Osteocyte (in vitro differentiated cells): ENCODE measurements at places on chromosomes 6 and 20. TPM values are rescaled to one million over a fixed set of nuclear protein-coding genes. Genes with fewer than 3 reads are reported as not detected.

CFAP61 gene
- not detected in 2 replicates for total RNA-seq

ISM1 gene
- total RNA-seq: 0.21 and 0.31 TPM in 2 replicates

DNA sequence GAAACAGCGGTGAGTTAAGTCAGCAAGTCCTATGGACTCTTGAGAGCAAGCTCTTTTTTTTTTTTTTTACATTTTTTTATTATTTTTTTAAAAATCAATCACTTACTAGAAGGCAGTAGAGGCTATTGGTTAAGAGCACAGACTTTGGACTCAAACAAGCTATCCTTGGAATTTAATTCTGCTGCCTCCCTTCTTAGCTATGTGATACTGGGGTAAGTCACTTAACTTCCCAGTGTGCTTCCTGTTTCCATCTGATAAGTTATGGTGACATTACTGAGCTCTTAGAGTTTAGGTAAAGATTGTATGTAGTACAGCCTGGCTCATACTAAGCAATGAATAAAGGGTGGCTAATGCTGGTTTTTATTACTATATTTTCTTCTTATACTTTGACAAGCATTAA lies 770.5 kb upstream of the FLRT3 start:
- H3K4me3 ChIP-seq: no peak overlapping the region
- no peak for DNase-seq
- H3K27me3 ChIP-seq: no peaks in the 10 kb centered on the region
- H3K4me1 ChIP-seq: no peaks in the 10 kb centered on the region
- H3K36me3 ChIP-seq: no peaks in the 10 kb centered on the region
- H3K27ac ChIP-seq: no peak overlapping the region

GSTA5 gene
- total RNA-seq: not detected in 2 replicates

DNA sequence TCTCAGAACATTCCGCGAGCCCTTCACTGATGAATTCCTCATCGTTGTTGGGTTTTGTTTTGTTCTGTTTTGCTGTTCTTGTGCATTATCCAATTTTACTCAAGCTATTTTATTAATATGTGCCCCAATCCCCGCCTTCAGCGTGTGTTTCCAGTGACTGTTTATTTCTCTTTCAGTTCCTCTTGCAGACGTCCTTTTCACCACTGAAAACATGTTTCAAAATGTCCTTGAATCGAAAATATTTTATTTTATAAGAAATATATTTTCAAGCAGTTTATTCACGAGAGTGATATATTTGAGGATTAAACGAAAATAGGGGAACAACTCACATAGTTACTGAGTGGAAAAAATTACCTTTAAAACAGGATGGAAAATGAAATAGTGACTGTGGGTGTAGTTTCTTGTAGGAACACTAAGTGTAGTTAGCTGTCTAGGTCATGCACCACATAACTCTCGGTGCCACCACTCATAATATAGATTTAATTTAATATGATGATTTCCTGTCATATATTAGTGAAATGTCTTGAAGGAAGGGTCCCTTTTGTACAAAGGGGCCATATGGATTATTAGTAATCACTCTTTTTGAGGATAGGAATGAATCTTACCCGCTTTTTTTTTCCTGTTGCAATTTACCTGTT lies 45.3 kb upstream of the HDDC2 start:
- peaks cover 12% of the 10 kb centered on the region for H3K4me1 ChIP-seq
- H3K36me3 ChIP-seq: no peaks in the 10 kb centered on the region

GRCh38 chr20:47256668-47257236 lies 99.7 kb downstream of the ZMYND8 start:
- H3K4me1 ChIP-seq: peaks cover 28% of the 10 kb centered on the region
- H3K27me3 ChIP-seq: no peaks in the 10 kb centered on the region
- peak overlapping the region; percentile 86 for H3K27ac ChIP-seq
- no peak for DNase-seq

GRCh38 chr6:42898891-42899361 lies 16.9 kb upstream of the PTCRA start:
- no peak overlapping the region for H3K27ac ChIP-seq
- DNase-seq: no peak
- peak overlapping the region; percentile 35 for H3K4me3 ChIP-seq
- no peaks in the 10 kb centered on the region for H3K27me3 ChIP-seq
- H3K4me1 ChIP-seq: peaks cover 21% of the 10 kb centered on the region

SCP2D1 gene
- not detected in 2 replicates for total RNA-seq

MYBL2 gene
- 14.7 and 16.1 TPM in 2 replicates for total RNA-seq

DNA sequence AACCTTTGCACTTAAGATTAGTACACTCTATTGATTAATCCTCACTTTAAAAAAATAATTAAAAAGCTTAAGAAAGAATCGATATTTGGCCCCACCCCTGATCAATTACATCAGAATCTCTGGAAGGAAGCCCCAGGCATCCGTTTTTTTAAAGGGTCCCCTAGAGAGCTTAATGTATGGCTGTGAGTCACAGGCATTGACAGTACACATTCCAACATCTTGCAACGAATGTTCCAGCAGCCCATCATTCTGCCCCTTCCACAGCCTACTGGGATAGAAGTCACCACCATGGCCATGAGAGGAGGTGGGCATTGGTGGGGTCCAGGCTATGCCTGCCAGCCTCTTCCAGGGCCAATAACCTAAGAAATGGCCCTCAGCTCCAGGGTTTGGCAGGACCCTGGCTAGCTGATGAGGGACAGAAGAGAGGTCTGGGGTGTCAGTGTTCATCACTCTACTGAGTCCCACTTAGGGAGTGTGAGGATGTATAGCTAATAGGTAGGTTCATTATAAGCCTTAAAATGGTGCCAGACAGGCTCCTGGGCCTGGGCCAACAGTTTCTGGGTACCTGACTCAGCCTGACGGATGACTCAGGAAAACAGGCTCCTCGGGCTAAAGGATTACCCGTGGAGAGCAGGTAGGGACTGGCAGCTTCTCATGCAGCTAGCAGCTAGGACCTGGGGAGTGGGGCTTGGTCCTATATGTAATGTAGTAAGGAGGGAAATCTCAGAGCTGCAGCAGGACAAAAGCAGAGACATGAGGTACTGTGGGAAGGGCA lies 40.4 kb downstream of the MDGA1 start:
- peaks cover 25% of the 10 kb centered on the region for H3K36me3 ChIP-seq
- H3K27ac ChIP-seq: no peak overlapping the region
- DNase-seq: no peak
- H3K4me1 ChIP-seq: no peaks in the 10 kb centered on the region

DNA sequence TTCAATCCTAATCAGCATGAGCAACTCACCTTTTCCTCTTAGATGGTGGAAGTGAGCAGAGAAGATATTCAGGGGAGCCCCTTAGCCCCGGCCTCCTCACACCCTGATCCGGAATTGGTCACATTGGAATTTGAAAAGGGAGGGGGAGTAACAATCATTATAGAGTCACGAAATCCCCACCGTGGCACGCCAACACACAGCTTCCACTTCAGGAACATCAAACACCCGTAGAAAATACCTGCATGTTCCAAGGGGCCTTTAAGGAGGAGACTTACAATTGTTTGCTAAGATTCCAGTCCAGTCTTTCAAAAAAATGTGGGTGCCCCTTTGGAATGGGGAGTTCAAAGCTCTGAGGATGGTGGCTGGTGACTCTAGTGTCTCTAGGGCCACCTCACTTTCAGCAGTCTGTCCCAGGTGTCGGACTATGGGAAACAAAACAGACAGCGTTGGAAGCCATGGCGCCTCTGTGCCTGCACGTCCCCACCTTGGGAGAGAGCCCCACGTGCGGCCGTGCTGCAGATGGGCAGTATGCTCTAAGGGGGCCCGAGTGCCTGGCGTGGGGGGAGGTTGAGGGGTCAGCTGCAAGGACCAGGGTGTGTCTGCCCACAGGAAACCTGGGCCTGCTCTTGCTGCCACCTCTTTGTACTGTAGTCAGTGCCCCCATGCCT lies 2.4 kb downstream of the CD93 start:
- H3K27me3 ChIP-seq: peaks cover 9% of the 10 kb centered on the region
- no peak overlapping the region for H3K27ac ChIP-seq
- DNase-seq: peak; percentile 42
- no peak overlapping the region for H3K4me3 ChIP-seq

MEI4 gene
- not detected in 2 replicates for total RNA-seq

GRCh38 chr20:49585585-49586245 lies 17.8 kb upstream of the PTGIS start:
- peaks cover 84% of the 10 kb centered on the region for H3K4me1 ChIP-seq
- peak overlapping the region; percentile 82 for H3K27ac ChIP-seq
- no peaks in the 10 kb centered on the region for H3K27me3 ChIP-seq
- H3K4me3 ChIP-seq: no peak overlapping the region
- no peak for DNase-seq

- no peak overlapping the region for H3K4me3 ChIP-seq
- H3K4me1 ChIP-seq: no peaks in the 10 kb centered on the region
- no peak overlapping the region for H3K27ac ChIP-seq
- no peaks in the 10 kb centered on the region for H3K36me3 ChIP-seq
- DNase-seq: peak; percentile 56
Measured at GRCh38 chr6:166926748-166927147, 29.6 kb downstream of the RNASET2 start.

TCP11 gene
- 0.43 TPM in 1 of 2 replicates, not detected in the other for total RNA-seq

DNA sequence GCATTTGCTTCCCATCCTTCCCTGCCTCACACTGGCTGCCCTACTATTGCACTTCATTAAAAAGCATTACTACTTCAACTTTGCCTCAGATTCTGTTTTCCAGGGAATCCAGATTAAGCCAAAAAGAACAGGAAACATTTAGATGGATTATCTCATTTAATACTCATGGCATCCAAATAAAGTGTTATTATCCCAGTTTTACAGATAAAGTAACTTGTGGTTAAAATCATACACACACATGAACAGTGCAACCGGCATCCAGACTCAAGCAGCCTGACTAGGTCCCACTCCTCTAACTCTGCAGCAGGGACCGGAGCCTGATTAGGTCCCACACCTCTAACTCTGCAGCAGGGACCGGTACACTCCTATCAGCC lies 72.3 kb downstream of the GPR6 start:
- no peaks in the 10 kb centered on the region for H3K36me3 ChIP-seq
- no peak for DNase-seq
- H3K4me3 ChIP-seq: no peak overlapping the region
- no peak overlapping the region for H3K27ac ChIP-seq
- peaks cover 2% of the 10 kb centered on the region for H3K4me1 ChIP-seq
- peaks cover 28% of the 10 kb centered on the region for H3K27me3 ChIP-seq

DNA sequence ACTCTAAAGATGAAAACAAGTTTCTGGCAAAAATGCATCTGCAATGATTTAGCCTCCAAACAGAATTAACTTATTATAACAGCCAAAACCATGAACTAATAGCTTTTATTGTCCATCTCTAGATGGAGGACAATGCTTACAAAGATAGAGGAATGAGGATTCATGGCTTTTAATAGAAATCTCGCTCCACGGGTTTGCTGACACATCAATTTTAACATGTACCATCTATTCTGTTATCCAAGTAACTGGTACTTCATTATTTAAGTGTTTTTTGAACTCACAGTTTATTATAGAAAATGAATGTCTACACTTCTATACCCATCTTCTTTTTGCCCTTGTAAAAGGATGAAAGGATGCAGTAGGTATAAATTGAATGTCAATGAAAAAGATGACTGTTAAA lies 10.8 kb downstream of the TMX4 start:
- H3K4me1 ChIP-seq: no peaks in the 10 kb centered on the region
- no peaks in the 10 kb centered on the region for H3K27me3 ChIP-seq
- H3K27ac ChIP-seq: no peak overlapping the region
- DNase-seq: no peak

DNA sequence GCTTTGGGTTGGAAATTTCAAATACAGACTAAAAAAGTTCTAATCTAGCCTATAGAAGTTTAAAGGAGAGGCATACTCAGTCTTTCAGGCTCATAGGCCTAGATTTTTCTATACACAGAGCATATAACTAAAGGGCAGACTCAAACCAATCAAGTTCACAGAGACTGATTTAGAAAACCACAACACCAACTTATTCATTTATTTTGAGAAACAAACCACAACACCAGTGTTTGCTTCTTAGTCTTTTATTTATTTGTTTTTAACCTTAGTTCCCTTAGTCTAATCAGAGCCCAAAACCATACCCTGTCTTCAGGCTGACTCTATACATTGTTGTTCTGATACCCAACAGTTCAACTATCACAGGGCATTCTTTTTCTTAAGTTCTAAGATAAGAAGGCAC lies 103.7 kb downstream of the REV3L start:
- peaks cover 61% of the 10 kb centered on the region for H3K36me3 ChIP-seq
- no peaks in the 10 kb centered on the region for H3K27me3 ChIP-seq
- H3K4me3 ChIP-seq: no peak overlapping the region
- DNase-seq: no peak

GRCh38 chr6:127186889-127187288 lies 68.4 kb downstream of the RSPO3 start:
- H3K27ac ChIP-seq: no peak overlapping the region
- H3K36me3 ChIP-seq: no peaks in the 10 kb centered on the region
- no peaks in the 10 kb centered on the region for H3K27me3 ChIP-seq
- H3K4me3 ChIP-seq: no peak overlapping the region
- no peaks in the 10 kb centered on the region for H3K4me1 ChIP-seq
- no peak for DNase-seq
